ENCODE measurements at places on chromosomes 7 and 10.

- no peak for DNase-seq
These were observed 431.2 kb downstream of the RPS24 start for GRCh38 chr10:78464856-78465267.

DNA sequence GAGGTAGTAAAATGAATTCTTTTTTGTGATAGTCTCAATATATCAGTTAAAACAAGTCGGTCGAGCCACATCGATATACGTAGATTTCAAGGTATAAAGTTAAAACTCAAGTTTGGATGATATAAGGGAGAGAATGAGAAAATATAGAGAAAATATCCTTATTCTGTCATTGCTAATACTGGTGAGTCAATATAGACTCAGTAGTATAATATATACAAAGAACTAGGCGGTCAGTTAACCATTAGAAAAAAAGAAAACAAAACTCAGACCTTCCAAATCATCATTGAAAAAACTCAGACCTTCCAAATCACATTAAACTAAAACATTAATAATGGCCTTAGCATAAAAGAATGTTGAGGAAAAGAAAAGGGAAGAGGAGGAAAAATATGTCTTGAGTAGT lies 817.1 kb upstream of the IGFBP3 start:
- DNase-seq = no peak

DNA sequence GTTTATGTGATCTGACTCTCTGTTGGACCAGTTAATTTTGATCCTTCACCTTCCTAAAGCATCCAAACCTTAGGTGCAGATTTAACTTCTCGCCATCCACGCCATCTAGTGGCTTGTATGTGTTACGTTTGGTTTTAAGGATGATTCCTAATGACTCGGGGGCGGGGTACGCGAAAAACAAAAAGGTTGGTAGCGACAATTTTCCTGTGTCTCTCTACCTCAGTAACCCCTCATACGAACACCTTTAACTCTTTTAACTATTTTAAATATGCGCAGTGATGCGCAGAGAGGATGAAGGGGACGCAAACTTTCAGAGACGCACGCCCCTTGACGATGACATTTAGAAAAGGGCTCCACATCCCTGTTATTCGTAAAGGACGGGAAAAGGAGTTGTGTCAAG lies 714 bp upstream of the KCND2 start:
- DNase-seq = peak; percentile 36

- no peak for DNase-seq
These were observed 184.9 kb downstream of the PTEN start for GRCh38 chr10:88048312-88048711.

- no peak for DNase-seq
These were observed 432.1 kb upstream of the PCDH15 start for GRCh38 chr10:55233090-55233489.

GRCh38 chr7:77569514-77570232 lies 32.6 kb downstream of the PTPN12 start:
- no peak for DNase-seq

DNA sequence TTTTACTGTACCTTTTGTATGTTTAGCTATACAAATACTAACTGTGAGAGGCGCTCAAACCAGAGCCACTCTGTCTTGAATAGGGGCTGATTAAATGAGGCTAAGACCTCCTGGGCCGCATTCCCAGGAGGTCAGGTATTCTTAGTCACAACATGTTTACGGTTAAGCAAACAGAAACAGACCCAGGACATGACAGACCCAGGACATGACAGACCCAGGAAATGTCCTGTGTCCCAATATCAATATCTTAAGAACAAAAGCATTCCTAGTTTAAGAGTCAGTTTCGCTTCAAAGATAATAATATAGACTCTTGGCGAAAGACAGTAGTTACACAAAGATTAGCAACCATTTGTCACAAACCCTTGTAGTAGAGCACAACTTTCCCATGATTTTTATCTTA lies 304.5 kb downstream of the CCSER2 start:
- DNase-seq = no peak

GRCh38 chr10:11243425-11244222 lies 226.0 kb downstream of the CELF2 start:
- DNase-seq = no peak

- no peak for DNase-seq
These were observed 261.9 kb downstream of the MAD1L1 start for GRCh38 chr7:1970895-1971294.

GRCh38 chr10:121823993-121824463 lies 103.8 kb downstream of the ATE1 start:
- DNase-seq = no peak

DNA sequence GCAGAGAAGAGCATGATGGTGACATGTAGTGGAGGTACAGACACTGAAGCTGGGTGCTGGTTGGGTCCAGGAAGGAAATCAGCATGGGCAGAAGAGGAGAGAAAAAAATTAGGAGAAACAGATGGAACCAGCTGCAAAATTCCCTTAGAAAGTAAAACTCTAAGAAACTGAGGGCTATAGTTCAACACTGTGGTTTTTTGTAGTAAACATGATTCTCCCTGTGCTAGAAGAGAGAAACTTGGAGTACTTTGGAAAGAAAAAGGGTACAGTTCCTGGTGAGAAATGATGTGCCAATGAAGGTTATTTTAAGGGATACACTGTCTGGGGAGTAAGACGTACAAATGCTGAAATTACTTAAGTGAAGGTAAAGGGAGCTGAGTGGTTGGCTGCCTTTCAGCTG lies 181.5 kb upstream of the HPS1 start:
- no peak for DNase-seq

GRCh38 chr10:115141254-115141653 lies 48.1 kb downstream of the ATRNL1 start:
- DNase-seq = no peak

DNA sequence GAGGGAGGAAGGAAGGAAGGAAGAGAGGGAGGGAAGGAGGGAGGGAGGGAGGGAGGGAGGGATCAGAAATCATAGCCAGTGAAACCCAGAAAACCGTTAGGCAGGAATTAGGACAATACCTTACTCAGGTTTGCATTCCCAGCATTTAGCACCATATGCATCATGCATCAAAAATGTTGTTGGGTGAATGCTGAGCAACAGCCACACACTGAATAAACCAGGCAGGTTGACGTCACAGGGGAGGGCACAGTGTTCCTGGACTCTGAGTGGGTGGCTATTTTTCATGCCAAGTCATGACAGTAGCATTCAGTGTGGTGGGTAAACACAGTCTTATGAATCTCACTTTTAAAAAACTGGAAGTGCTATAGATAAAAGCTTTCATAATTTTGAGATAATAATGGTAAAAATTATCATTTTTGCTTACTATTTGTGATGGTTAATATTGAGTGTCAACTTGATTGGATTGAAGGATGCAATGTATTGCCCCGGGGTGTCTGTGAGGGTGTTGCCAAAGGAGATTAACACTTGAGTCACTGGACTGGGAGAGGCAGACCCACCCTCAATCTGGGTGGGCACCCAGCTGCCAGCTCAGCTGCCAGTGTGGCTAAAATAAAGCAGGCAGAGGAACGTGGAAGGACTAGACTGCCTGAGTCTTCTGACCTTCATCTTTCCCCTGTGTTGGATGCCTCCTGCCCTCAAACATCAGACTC lies 199.1 kb upstream of the PRKCQ start:
- no peak for DNase-seq

DNA sequence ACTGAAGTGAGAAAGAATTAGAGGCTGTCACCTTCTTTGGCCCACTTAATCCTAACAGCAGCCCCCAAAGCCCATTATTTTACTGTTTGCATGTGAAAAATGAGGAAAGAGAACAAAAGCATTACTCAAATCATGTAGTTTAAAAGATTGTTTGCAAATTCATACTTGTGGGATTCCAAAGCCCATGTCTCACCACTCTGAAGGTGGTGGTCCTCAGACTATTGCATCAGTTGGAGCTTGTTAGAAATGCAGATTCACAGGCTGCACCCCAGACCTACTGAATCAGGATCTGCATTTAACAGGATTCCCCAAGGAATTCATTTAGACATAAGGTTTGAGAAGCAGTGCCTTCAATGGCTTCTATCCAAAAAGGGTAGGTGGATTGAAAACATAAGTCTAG lies 93.7 kb upstream of the PDE1C start:
- DNase-seq = no peak

DNA sequence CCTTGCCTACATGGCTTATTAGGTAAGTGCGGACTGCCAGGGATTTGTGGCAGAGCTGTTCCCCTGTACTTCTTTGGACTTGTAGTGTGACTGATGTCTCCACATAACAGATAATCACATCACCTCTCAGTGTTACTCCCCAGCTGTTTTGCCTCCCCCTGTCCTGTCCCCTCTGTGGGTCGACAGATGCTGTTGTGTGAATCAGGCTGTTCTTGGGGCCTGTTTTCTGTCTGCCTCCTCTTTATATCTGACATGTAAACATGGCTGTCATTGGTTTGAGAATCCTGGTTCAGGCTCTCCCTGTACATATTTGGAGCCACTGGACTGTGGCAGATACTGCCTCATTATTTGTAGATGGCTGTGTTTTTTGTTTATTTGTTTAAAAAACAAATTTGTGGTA lies 22.7 kb downstream of the CCNY start:
- no peak for DNase-seq

- no peak for DNase-seq
These were observed 201.3 kb upstream of the SEMA3C start for GRCh38 chr7:81120111-81120510.

DNA sequence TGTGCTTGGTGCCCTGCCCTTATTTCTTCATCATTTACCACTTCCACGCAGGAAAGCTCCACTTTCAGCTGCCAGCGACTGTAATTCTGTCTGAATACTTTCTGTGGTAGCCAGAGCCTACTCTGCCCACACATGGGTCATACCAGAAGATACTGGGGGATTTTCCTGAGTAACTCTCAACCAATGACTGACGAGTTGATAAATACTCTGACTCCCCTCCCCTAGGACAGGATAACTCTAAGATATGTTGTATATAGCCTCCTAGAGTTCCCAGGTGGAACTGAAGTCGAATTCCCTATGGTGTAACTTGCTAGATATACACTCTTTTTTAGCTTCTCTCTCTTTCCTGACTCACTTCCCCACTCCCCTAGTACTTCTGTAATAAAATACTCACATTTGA lies 29.8 kb downstream of the SEM1 start:
- DNase-seq = no peak

DNA sequence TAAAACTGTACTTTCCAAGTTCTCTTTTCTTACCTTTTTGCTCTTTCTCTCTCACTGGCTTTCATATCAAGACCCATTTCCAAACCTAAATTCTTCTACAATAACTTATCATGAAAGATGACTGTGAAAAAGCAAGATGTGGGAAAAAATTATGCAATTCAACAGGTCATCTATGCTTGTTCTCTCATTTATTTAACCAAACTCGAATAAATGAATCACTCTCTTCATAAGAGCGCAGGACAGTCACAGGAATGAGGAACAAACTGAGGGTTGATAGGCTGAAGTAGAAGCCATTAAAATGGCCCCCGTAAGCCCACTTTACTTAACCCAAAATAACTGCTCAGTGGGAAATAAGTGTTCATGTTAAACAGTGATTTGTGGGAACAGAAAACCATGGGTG lies 1289.7 kb upstream of the SORCS1 start:
- DNase-seq = no peak

GRCh38 chr7:34596887-34597286 lies 61.1 kb upstream of the NPSR1 start:
- DNase-seq = no peak

DNA sequence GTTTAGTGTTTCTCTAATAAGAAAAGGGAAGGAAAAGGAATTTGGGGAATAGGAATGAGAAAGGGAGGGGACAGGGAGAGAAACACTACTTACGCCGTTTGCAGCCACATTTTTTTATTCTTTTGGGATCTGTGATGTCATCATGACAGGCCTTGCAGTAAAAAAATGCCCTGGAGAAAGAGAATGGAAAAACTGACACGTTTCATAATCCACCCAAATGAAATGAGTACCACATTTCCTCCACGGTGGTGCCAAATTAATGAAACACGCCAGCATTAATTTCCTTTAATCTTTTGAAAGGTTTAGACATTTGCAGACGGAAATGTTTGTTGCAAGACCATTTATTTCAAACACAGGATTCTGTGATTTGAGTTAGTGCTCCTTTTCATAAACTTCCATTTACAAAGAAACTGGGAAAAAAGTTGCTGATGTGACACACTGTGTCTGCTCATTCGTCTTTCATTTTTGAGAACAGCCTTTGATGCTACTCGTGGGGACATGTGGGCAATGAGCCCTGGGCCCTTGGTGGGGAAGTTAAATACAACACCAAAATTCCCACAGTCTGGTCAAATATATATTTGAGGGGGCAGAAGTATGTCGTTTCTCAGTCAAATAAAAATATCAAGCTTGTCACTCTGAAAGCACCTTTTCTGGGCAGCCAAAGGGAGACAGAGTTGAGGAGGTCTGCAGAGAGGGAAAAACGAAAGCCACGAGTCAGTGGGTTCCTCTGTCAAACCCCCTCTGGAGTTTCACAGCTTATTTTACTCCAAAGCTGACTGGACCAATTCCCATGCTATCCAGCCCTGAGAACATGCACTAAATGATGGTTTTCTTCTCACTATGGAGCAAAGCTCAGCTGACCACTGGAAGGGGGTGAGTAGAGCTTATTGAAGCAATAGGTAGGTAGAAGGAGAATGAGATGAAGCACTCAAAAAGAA lies 625.5 kb downstream of the KCNMA1 start:
- DNase-seq = no peak

DNA sequence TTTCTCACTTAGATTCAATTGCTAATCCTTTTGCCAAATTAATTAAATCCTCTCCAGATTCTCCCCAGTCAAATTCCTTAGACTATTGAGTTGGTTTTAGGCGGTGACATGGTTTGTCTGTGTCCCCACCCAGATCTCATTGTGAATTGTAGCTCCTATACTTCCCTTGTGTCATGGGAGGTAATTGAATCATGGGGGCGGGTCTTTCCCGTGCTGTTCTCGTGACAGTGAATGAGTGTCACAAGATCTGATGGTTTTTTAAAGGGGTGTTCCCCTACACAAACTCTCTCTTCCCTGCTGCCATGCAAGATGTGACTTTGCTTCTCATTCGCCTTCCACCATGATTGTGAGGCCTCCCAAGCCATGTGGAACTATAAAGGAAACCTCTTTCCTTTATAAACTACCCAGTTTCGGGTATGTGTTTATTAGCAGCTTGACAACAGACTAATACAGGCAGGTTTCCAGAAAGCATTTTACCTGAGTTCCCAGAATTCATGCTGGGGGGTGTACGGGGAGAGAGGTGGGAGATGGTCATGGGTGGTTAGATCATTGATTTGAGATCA lies 44.7 kb upstream of the GARS1 start:
- DNase-seq = no peak

DNA sequence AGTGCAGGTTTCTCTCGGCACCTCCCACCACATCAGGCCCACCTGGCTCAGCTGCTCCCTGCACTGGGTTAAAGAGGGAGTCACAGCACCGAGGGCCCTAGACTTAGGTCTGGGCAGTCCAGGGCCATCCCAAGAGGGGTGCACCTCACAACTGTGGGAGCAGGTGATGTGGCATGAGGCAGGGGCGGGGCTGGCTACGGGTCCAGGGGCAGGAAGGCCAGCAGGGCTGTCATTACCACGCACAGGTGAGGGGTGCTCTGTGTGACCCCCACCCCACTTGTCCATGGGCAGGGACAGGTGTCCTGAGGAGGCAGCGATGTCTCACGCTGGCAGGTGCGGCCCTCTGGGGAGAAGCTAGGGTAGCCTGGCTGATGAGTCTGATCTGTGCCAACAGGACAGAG lies 40.5 kb upstream of the DPYSL4 start:
- no peak for DNase-seq
